ENCODE measurements at places on chromosomes 1 and 21.

- no peak for DNase-seq
Measured at GRCh38 chr1:202905331-202905730, 16.4 kb upstream of the RABIF start.

DNA sequence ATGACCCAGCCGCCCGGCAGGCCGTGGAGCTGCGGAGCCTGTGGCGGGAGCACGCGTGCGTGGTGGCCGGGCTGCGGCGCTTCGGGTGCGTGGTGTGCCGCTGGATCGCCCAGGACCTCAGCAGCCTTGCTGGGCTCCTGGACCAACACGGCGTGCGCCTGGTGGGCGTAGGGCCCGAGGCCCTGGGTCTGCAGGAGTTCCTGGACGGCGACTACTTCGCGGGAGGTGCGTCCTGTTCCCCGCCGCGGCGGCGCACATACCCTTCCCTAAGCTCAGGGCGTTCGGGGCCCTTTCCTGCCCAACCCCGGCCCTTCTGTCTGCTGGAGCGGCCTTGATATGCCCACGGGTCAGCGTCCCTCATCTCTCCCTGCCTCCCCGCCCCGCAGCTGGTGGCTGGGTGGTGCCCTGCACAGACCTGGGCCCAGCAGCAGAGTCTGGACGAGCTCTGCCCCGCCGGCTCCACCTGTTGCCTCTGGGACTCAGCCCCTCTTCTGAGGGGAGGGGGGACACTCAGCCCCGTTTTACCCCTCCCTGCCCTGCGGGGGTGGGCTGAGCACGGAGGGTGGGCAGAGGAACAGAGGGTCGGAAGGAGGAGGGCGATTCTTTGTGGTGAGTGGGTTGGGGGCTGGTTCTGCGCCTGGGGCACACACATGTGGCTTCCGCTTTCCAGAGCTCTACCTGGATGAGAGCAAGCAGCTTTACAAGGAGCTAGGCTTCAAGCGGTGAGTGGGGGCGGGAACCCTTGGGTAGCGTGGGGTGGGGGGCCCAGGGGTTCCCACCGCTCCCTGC is 688 bp downstream of the PRXL2B start:
- DNase-seq, result no peak

GRCh38 chr21:38145104-38145503 is 111.7 kb upstream of the KCNJ15 start:
- no peak for DNase-seq

- no peak for DNase-seq
Measured at GRCh38 chr1:32341971-32342370, 5.9 kb upstream of the MARCKSL1 start.

- DNase-seq, result no peak
Measured at GRCh38 chr1:94768036-94768435, 52.1 kb upstream of the SLC44A3 start.

DNA sequence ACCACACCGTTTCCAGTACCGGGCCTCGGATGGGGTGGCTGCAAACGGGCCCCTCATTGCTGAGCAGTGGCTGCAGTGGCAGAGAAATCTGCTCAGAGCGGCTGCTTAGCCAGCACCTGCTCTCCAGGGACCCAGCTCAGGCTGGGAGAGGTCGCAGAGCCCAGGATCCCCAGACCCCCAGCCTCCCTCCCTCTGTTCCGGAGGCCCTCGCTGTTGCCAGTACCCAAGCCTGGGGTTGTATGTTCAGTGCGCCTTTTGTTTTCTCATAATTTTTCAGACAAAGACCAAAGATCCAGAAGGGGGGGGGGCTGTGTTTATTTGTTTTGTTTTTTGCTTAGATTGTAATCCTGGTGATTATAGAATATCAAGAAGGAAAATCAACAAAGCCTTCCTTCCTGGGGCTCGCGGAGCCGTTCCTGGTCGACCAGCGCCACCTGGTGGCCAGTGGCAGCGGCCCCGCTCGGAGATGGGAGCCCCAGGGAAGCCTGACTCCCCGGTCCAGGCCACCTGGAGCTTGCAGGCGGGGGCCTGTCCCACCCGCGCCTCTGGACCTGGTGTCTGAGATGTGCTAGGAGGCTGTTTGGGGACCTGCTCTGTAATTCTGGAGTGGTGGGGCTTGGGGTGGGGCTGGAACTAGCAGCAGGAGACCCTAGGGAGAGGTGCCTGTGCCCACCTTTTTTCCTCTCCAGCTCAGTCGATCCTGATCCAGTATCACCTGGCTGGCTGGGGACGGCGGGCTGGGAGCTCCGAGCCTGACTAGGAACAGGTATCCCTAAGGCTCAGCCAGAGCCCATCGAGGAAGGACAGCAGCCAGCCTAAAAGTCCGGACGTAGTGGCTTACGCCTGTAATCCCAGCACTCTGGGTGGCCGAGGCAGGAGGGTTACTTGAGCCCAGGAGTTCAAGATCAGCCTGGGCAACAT is 123.9 kb upstream of the VAMP3 start:
- DNase-seq, result peak; percentile 34

DNA sequence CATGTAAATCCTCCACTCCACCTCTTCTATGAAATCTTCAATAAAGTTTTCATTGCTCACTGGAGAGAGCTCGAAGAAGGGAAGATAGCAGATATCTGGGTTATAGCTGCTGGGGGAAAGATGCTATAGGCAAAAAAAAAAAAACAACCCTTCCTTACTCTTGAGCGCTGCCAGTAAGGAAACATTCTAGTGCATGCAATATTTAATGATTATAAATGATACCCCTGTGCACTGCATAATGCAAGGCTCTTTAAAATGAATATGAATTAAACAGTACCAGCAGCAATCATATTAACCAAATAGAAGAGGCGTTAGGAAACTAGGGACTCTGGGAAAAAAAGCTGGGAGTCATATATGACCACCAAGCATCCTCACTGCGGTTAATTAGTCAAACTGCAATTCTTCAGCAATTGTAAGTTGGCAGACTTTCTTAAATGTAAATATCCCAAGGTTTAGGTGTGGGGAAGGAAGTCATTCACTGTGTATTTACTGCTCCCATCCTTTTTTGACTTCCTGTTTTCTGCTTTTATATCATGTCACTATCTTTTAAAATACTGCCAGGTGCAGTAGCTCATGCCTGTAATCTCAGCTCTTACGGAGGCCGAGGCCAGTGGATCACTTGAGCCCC is 3.7 kb upstream of the DMRTB1 start:
- peak; percentile 51 for DNase-seq

All from RPMI7951 (cell line).